ENCODE measurements at places on chromosomes 4 and X. TPM values are rescaled to one million over a fixed set of nuclear protein-coding genes. Genes with fewer than 3 reads are reported as not detected.

ATP11C gene
- total RNA-seq = 31.9 TPM

HGFAC gene
- not detected for total RNA-seq

PABPC1L2A gene
- not detected for total RNA-seq

LDB2 gene
- total RNA-seq = 52.0 TPM

NUP62CL gene
- not detected for total RNA-seq

MID1 gene
- 10.8 TPM for total RNA-seq

SOWAHB gene
- total RNA-seq = 0.90 TPM

DNA sequence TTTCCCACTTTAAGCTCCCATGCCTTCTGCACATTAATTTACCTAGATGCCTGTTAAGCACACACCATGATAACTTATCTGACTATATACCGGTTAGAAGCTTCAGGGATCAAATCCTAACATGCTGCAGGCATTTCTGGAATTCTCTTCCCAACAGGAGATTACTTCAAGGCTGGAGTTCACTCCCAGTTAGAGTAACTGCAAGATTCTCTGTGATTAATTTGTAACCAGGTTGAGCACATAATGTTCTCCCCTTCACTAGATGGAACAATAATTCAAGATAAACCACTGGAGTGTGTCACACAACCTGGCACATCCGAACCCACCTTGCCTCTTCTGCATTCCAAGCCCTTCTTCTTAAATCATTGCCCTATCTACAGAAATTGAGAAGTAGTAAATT, 11.8 kb upstream of the UGT2A3 start:
- H3K4me3 ChIP-seq = no peak overlapping the region
- no peaks in the 10 kb centered on the region for H3K36me3 ChIP-seq
- H3K4me1 ChIP-seq = no peaks in the 10 kb centered on the region
- no peaks in the 10 kb centered on the region for H3K27me3 ChIP-seq
- H3K27ac ChIP-seq = no peak overlapping the region
- DNase-seq = no peak

DNA sequence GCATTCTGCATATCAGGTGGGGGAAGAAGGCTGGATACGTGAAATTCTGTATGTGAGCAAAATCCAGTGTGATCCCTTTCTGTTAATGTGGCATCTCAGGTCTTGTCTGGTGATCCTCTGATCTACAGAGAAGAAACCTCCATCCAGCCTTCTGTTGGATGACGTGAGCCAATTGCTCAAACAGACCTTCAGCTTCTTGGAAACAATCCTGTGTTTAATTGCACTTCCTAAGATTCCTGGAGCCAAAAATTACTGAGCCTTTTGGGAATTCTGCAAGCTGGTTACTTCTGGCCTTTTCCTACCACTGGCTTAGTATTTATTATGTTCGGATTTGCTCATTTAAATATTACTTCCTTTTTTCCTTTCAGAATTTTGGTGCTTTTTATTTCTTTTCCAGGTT, 51.2 kb downstream of the TRIML1 start:
- no peak overlapping the region for H3K27ac ChIP-seq
- no peak overlapping the region for H3K4me3 ChIP-seq
- H3K4me1 ChIP-seq = no peaks in the 10 kb centered on the region
- DNase-seq = no peak
- H3K36me3 ChIP-seq = no peaks in the 10 kb centered on the region

DNA sequence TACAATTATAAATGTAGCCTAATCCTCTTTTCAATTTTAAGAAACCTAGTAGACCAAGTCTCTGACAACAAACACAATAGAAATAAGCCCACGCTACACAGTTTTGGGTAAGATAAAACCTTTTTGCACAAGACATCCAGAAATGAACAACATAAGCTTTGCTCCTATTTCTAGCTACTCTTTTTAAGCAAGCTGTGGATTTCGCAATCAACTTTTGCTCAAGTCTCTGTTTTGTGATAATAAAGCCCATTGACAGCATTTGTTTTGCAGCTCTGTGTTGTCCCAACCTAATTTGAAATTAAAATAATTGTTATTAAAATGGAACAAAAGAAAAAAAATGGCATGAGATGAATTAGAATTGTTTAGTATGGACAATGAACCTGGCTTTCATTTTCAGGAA, 287.9 kb upstream of the PUDP start:
- no peaks in the 10 kb centered on the region for H3K4me1 ChIP-seq
- no peak overlapping the region for H3K27ac ChIP-seq
- H3K4me3 ChIP-seq = no peak overlapping the region

DNA sequence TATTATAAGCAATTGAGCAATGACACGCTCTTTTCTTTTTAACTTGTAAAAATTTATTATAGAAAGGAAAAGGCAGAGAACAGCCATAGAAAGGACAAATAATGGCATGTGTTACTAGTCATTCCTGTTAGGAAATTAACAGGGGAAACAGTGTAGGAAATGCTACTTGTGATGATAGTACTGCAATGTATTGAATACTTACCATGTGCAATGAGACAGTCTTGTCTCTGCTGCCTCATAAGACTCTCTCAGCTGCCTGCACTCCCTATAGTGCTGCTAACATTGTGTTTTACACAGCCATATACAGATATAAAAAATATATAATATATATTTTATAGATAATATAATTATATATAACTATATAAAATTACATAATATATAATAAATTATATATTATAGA, 62.3 kb upstream of the SHOX start:
- no peak overlapping the region for H3K27ac ChIP-seq
- no peak for DNase-seq
- H3K36me3 ChIP-seq = no peaks in the 10 kb centered on the region
- no peak overlapping the region for H3K4me3 ChIP-seq
- no peaks in the 10 kb centered on the region for H3K27me3 ChIP-seq

- peaks cover 22% of the 10 kb centered on the region for H3K4me1 ChIP-seq
- no peak for DNase-seq
- peak overlapping the region; percentile 81 for H3K27ac ChIP-seq
- no peaks in the 10 kb centered on the region for H3K36me3 ChIP-seq
- H3K4me3 ChIP-seq = peak overlapping the region; percentile 53
These were observed 807 bp downstream of the SEL1L3 start for GRCh38 chr4:25861951-25862410.

GRCh38 chr4:176287546-176287945, 18.5 kb upstream of the ASB5 start:
- H3K4me1 ChIP-seq = no peaks in the 10 kb centered on the region
- no peak for DNase-seq
- H3K27ac ChIP-seq = no peak overlapping the region
- H3K36me3 ChIP-seq = no peaks in the 10 kb centered on the region

GRCh38 chrX:42948723-42949657, 171.0 kb upstream of the PPP1R2C start:
- H3K4me3 ChIP-seq = no peak overlapping the region
- H3K27me3 ChIP-seq = peaks cover 6% of the 10 kb centered on the region
- H3K36me3 ChIP-seq = no peaks in the 10 kb centered on the region
- H3K27ac ChIP-seq = no peak overlapping the region
- no peaks in the 10 kb centered on the region for H3K4me1 ChIP-seq

GRCh38 chrX:15511563-15511962, 11.0 kb downstream of the BMX start:
- no peaks in the 10 kb centered on the region for H3K4me1 ChIP-seq
- no peaks in the 10 kb centered on the region for H3K36me3 ChIP-seq
- H3K27me3 ChIP-seq = no peaks in the 10 kb centered on the region
- no peak for DNase-seq

- no peak overlapping the region for H3K4me3 ChIP-seq
- H3K36me3 ChIP-seq = no peaks in the 10 kb centered on the region
- no peak for DNase-seq
- no peaks in the 10 kb centered on the region for H3K4me1 ChIP-seq
- no peaks in the 10 kb centered on the region for H3K27me3 ChIP-seq
These were observed 55.3 kb downstream of the PDS5A start for GRCh38 chr4:39922399-39922798.

DNA sequence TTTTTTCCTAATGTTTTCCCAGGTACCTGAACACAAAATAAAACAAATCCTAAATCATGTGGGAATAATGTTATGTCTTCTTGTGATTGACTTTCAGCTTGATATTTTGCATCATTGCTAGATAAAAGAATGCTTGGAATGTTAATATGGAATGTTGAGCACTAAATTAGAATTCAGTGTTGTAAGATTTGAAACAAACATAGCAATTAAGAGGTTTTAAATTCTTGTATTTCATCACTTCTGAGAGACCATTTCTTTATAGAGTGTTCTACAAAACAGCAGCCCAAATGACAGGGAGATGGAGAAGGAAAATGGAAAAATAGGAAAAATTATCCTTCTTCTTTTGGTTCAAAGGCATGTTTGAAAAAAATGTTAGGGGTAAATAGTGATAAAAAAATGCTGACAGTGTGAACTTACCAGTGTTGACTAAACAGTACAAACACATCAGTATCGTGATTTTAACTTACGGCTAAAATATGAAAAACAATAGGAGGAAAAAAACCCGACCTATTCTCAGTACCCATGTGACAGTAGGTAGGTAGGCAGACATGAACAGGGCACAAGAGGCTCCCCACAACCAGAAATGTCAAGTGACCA, 102.6 kb upstream of the PDE5A start:
- no peak overlapping the region for H3K27ac ChIP-seq
- H3K4me1 ChIP-seq = peaks cover 9% of the 10 kb centered on the region
- no peaks in the 10 kb centered on the region for H3K36me3 ChIP-seq
- H3K27me3 ChIP-seq = no peaks in the 10 kb centered on the region

All from tibial nerve (tissue), 4 donors.